Retina (tissue), 1 donor: ENCODE measurements at places on chromosomes 5 and 9.

DNA sequence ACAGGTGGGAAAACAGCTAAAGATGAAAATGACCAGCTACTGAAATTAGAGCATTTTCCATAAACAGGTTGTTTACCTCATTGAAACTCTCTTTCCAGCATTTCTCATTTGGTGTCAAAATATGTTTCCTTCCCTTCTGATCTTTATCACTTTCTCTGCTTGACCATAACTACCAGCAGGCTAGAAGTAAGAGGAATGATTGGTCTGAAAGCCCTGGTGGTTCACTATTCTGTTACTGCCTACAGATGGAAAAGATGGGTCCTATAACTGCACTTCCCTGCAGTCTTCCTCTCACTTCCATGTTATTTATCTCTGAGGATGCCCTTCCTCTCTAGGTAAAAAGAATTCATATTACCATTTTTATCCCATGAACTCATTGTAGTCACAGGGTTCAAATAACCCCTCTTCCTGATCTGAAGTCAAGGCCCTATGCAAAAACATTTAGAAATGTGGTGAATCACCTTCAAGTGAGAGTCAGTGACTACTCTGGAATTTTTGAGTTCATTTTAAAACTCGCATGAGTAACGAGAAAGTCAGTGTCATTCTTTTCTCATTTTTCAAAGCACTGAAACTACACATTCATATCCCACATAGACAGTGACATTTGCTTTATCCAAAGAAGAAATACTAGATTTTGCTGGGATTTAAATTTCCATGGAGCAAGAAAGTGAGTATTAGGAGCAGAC lies 51.7 kb downstream of the ZNF474 start:
- no peak for DNase-seq

GRCh38 chr5:73630765-73631164 lies 4.8 kb downstream of the ARHGEF28 start:
- DNase-seq = no peak

GRCh38 chr5:107812570-107813141 lies 141.9 kb upstream of the EFNA5 start:
- no peak for DNase-seq

DNA sequence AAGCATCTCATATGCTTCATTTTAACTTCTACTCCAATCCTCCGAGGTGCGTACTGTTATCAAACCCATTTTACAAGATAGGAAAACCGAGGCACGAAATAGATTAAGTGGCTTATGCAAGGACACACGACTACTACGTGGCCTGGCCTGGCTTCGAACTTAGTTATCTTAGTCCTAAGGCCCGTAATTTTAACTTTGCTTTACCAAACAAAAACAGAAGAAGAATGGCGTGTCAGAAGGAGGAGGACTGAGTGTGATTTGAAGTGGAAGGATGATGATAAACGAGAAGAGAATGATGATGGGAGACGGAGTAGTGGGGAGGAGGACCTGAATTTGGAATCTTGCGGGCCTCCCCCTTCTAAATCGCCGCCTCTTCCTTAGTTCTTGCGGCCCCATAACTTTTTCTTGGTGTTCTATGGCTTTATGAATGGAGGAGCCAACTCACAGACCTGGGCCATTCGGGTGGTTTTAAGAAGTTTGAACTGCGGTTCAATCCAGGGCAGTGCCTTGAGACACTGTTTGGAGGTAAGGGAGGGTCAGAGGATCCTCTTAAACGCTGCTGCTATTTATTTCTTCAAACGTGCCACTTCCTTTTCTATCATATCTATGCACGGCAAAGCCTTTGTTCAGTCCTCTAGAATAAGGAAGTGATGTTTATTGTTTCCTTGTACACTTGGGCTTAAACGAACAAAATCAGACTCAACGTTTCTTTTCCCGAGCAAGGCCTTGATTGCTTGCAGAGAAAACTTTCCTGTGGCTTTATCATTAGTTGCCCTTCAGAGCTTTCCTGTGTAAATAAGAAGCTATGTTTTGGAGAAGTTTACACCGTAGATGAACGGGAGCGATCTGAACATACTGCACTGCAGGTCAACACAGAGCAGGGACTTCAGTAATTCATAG lies 795 bp downstream of the CNOT8 start:
- peak; percentile 22 for DNase-seq

- no peak for DNase-seq
These were observed 125.6 kb upstream of the PAPPA start for GRCh38 chr9:116027951-116028350.

- no peak for DNase-seq
These were observed 1339.3 kb downstream of the EFNA5 start for GRCh38 chr5:106331415-106331814.

GRCh38 chr9:81053298-81054025 lies 635.9 kb downstream of the TLE1 start:
- no peak for DNase-seq

DNA sequence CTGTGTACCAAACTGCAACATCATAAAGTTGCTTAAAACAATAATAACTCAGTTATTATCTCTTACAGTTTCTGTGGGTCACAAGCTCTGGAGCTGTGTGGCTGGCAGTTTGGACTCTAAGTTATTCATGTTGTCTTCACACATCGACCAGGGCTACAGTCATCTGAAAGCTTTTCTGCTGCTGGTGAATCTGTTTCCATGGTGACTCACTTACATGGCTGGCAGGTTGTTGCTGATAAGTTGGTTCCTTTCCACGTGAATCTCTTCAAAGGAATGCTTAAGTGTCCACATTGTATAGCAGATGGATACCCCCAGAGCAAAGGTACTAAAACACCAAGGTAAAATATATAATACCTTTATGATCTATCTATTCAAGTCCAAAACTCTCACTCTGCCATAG lies 44.8 kb upstream of the CYLC2 start:
- no peak for DNase-seq

DNA sequence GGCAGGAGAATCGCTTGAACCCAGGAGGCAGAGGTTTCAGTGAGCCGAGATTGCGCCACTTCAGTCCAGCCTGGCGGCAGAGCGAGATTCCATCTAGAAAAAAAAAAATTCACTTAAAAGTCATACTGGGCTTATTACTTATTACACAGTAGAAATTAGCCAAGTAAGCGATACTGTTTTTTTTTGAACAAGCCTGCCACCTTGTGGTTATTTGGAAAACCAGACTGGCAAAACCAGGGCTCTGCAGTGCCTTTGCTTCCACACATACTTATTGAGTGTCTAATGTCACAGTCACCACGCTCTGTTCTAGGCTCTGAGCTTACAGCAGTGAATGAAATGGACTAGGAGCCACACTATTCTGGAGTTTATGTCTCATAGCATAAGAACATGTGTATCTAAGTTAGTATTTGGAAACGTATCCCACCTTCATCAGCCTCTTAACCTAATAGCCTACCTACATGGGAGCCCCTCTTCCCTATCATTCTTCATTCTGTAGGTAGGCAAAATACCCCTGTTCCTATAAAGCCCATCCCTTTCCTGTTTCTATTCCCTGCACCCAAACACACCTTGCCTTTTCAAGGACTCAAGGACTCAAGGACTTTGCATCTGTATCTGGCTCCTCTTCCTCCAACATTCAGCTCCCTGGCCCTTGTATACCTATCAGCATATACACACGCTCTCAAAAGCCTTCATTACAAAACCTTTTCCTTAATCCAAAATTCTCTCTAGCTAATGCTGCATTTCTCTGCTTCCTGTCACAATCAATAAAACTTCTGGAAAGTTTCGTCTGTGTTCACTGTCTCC lies 13.9 kb upstream of the BASP1 start:
- peak; percentile 79 for DNase-seq

GRCh38 chr9:132791699-132792240 lies 86.3 kb downstream of the AK8 start:
- DNase-seq = no peak

DNA sequence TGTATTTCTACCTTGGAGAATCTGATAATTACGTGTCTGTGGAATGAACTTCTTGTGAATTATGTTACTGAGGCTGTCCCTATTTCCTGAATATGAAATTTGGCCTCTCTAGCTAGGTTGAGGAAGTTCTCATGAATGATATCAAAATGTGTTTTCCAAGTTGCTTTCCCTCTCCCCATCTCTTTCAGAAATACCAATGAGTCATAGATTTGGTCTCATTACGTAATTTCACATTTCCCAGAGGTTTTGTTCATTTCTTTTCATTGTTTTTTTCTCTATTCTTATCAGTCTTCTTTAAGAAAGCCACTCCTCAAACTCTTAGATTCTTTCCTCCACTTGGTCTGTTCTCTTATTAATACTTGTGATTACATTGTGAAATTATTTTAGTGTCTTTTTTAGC lies 923.8 kb upstream of the CDH9 start:
- no peak for DNase-seq

- DNase-seq = no peak
These were observed 251.8 kb downstream of the CWC27 start for GRCh38 chr5:65020492-65020891.

DNA sequence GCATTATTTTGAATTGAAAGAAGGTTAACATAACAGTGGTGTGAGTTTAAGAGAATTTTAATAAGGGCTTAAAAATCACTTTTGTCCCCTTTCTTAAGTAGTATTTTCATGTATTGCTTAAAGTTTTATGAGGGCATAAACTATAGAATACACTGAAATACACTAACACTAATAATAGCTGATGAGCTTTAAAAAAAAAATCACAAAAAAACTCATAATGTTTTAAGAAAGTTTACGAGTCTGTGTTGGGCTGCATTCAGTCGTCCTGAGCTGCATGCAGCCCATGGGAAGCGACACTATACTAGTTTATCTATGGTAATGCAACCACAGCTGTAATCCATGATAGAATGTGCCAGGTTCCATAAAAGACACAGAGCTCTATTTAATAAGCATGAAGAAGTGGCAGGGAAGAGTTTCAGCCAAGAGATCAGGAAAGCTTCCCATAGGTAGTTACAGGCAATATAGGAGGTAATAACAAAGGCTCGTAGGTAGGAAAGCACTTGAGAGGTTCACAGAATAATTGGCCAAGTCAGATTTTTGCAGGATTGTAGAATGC lies 4.5 kb downstream of the SREK1IP1 start:
- no peak for DNase-seq

- no peak for DNase-seq
These were observed 20.9 kb downstream of the P4HA2 start for GRCh38 chr5:132206782-132207181.

DNA sequence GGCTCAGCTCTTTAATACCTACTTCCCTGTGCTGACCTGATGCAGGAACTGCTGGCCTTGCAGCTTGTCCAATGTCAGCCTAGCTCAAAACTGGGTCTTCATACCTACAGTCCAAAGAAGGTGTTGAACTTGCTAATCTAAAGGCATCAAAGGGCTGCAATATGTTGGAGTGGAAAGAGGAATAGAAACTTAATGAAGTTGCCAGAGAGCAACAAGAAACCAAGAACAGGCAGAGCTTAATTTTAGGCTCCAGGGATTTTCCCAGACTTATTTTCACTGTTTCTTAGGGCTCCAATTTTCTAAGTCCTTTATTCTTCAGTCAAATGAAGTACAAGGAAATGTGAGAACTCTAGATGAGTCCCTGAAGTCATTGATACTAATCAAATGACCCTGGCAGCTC lies 17.6 kb upstream of the ERCC6L2 start:
- DNase-seq = no peak
